ENCODE measurements at places on chromosomes 16 and 17. TPM values are rescaled to one million over a fixed set of nuclear protein-coding genes. Genes with fewer than 3 reads are reported as not detected.

- no peak overlapping the region for H3K27ac ChIP-seq
- H3K4me1 ChIP-seq: peaks cover 26% of the 10 kb centered on the region
- H3K4me3 ChIP-seq: no peak overlapping the region
Measured at GRCh38 chr17:17151055-17151454, 55.1 kb downstream of the PLD6 start.

Gene VPS35
- total RNA-seq: 89.0 TPM

GRCh38 chr17:40027614-40028012 is 12.4 kb downstream of the CSF3 start:
- no peaks in the 10 kb centered on the region for H3K27me3 ChIP-seq
- no peak for DNase-seq
- no peak overlapping the region for H3K4me3 ChIP-seq
- H3K36me3 ChIP-seq: peaks cover 44% of the 10 kb centered on the region
- no peak overlapping the region for H3K27ac ChIP-seq

- H3K36me3 ChIP-seq: peaks cover 67% of the 10 kb centered on the region
- H3K27ac ChIP-seq: no peak overlapping the region
- peaks cover 25% of the 10 kb centered on the region for H3K4me1 ChIP-seq
- H3K27me3 ChIP-seq: no peaks in the 10 kb centered on the region
- no peak for DNase-seq
- no peak overlapping the region for H3K4me3 ChIP-seq
Measured at GRCh38 chr17:78823282-78824046, 17.1 kb downstream of the USP36 start.

- no peak overlapping the region for H3K27ac ChIP-seq
- peak overlapping the region; percentile 53 for H3K4me3 ChIP-seq
- DNase-seq: no peak
- H3K27me3 ChIP-seq: peaks cover 34% of the 10 kb centered on the region
- peaks cover 36% of the 10 kb centered on the region for H3K4me1 ChIP-seq
Measured at GRCh38 chr16:3170440-3171180, 17.4 kb upstream of the OR1F1 start.

- DNase-seq: no peak
- H3K4me3 ChIP-seq: no peak overlapping the region
- peaks cover 12% of the 10 kb centered on the region for H3K36me3 ChIP-seq
- peaks cover 23% of the 10 kb centered on the region for H3K4me1 ChIP-seq
- H3K27ac ChIP-seq: no peak overlapping the region
Measured at GRCh38 chr17:75899353-75899752, 2.6 kb upstream of the TRIM65 start.

DNA sequence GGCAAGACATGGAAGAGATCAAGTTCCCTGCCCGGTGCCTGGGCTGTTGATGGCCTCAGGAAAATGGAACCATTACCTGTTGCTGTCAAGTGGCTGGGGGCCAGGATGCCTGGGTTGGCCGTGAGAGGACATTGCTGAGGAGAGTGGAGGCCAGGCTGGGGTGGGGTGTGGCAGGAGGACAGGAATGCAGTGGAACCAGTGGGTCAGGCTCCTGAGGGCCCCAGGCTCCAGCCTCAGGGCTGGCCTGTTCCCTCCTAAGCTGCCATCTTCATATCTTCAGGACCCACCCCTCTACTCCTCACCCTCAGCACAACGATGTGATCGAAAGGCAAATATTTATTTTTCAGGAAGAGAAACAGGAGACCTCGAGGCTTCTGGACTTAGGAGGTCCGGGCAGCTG is 8.5 kb upstream of the YPEL3 start:
- H3K27ac ChIP-seq: no peak overlapping the region
- H3K4me3 ChIP-seq: no peak overlapping the region
- no peak for DNase-seq
- no peaks in the 10 kb centered on the region for H3K36me3 ChIP-seq

DNA sequence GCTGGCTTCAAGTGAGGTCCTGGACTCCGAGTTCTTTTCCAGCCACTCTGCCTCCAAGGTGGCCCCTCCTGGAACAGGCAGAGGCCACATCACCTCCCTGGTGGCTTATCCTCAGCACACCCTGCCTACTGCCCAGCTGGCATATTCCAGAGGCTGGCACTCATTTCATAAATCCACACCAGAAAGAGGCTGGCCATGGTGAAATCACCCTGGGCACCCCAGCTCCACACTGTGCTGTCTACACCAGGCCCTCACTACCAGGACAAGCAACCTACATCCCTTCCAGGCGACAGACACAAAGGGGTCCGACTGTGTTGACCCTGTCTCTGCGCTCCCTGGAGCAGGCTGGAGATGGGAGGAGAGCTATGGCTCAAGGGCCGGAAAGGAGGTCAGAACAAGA is 100.2 kb downstream of the C16orf78 start:
- DNase-seq: no peak
- no peak overlapping the region for H3K27ac ChIP-seq
- H3K27me3 ChIP-seq: no peaks in the 10 kb centered on the region

DNA sequence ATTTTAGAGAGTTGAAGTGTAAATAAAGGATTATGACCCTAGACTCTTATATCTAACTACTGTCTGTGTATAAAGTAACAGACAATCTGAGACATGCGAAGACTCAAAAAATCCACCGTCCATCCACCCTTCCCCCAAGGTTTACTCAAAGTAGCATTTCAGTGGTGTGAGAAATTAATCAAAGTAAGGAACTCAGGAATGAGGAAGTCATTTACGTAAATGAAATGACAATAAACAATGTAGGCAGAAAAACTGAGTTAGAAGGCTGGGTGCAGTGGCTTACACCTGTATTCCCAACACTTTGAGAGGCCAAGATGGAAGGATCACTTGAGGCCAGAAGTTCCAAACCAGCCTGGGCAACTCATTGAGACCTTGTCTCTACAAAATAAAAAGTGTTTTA is 19.8 kb upstream of the NTN1 start:
- H3K27ac ChIP-seq: no peak overlapping the region
- no peak overlapping the region for H3K4me3 ChIP-seq
- no peaks in the 10 kb centered on the region for H3K36me3 ChIP-seq
- H3K27me3 ChIP-seq: peaks cover 21% of the 10 kb centered on the region

DNA sequence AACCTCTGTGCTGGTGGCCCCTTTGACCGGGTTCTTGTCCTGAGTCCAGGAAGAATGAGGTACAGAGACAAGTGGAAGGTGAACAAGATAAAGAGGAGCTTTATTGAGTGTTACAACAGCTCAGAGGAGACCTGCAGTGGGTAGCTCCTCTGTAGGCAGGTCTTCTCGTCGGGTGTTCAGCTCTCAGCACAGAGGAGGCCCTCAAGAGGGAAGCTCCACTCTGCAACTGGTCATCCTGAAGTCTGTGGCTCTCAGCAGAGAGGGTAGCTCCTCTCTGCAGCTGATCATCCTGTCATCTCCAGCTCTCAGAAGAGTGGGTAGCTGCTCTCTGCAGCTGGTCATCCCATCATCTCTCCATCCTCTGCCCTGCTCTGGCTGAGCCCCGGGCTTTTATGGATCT is 39.7 kb downstream of the SCPEP1 start:
- H3K27me3 ChIP-seq: no peaks in the 10 kb centered on the region
- no peak overlapping the region for H3K27ac ChIP-seq
- no peak for DNase-seq
- H3K4me1 ChIP-seq: no peaks in the 10 kb centered on the region
- H3K4me3 ChIP-seq: no peak overlapping the region

DNA sequence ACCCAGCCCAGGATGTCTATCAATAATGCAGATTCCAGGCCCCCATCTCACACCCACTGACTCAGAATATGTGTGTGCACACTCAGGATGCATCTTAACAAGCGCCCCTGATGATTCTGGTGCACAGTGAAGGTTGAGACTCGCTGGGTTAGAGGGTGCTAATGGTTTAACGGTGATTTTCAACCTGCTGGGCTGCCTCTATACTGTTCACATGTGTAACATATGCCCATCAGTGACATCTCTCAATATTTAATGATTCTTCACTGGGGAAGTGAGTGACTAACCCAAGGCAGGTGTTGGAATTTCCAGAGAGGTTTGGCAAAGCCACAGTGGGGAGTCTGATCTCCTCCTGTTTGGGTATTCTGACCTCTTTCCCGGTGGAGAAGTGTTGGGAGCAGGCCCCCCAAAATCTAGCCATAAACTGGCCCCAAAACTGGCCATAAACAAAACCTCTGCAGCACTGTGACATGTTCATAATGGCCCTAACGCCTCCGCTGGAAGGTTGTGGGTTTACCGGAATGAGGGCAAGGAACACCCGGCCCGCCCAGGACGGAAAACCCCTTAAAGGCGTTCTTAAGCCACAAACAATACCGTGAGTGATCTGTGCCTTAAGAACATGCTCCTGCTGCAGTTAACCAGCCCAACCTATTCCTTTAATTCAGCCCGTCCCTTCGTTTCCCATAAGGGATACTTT is 4.1 kb upstream of the DOC2B start:
- peak; percentile 56 for DNase-seq
- no peak overlapping the region for H3K4me3 ChIP-seq
- peaks cover 13% of the 10 kb centered on the region for H3K27me3 ChIP-seq

Gene TMED6
- total RNA-seq: 0.80 TPM

Gene CLEC3A
- not detected for total RNA-seq

- H3K27me3 ChIP-seq: no peaks in the 10 kb centered on the region
Measured at GRCh38 chr16:2174396-2175131, 19.0 kb downstream of the TRAF7 start.

DNA sequence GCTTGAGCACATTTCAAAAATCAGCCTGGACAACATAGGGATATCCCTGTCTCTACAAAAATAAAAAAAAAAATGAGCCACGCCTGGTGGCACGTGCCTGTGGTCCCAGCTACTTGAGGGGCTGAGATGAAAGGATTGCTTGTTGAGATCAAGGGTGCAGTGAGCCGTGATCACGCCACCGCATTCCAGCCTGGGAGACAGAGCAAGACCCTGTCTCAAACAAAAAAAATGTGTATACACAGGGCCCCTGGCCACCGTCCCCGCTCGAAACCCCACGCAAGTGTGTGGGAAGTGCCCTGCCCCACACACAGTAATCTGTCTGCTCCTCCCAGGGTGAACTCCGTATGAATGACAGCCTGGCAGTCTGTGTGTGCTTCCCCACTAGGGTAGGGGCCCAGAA is 93.0 kb upstream of the RPL38 start:
- H3K27me3 ChIP-seq: no peaks in the 10 kb centered on the region
- no peaks in the 10 kb centered on the region for H3K36me3 ChIP-seq
- DNase-seq: no peak
- H3K27ac ChIP-seq: no peak overlapping the region
- H3K4me3 ChIP-seq: no peak overlapping the region

DNA sequence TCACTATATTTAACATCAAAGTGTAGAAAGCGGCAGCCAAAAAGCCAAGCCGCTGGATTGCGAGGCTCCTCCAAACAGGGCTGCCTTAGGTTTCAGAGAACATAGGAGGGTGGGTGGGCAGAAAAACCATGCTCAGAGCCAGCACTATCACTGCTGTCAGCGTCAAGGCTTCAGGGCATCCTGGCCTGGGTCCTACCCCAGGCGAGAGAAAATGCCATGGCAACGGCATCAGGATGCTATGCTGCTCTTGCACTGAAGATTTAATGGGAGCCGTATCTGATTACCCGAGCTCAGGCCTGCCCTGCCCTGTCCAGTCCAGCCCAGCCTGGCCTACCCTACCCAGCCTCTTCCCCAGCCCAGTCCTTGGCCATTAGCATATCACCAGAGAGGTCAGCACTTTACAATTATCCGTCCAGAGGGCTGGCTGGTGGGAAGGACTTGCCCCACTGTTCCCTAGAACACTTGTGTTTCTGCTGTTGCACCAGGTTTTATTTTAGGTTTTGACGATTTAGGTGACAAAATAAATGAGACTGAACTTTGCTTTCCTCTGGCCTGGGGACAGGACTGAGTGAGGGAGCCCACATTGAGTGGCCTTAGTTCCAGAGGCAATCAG is 61.1 kb downstream of the TOM1L2 start:
- DNase-seq: no peak
- no peak overlapping the region for H3K27ac ChIP-seq
- H3K27me3 ChIP-seq: no peaks in the 10 kb centered on the region
- no peaks in the 10 kb centered on the region for H3K36me3 ChIP-seq

Gene SEZ6L2
- 0.15 TPM for total RNA-seq

- H3K4me1 ChIP-seq: peaks cover 35% of the 10 kb centered on the region
- no peaks in the 10 kb centered on the region for H3K27me3 ChIP-seq
- no peak overlapping the region for H3K4me3 ChIP-seq
- no peak overlapping the region for H3K27ac ChIP-seq
Measured at GRCh38 chr16:81719993-81720392, 59.1 kb upstream of the PLCG2 start.

DNA sequence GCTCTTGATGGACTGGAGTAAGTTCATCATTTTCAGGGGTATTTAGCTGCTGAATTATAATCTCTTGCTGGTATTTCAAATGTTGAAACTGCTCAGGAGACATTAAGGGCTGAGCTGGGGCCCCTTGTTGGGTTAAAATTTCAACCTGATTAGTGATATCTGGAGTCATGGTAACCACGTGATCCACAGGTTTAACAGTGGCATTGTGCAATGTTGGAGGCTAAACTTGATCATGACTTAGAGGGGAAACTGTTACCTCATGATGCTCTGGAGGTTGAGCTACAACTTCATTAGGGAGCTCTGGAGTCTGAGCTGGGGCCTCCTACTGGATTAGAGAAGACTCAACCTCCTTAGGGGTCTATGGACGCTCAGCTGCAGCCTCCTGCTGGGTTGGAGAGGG is 17.2 kb upstream of the MPP2 start:
- H3K27ac ChIP-seq: no peak overlapping the region
- DNase-seq: no peak
- H3K36me3 ChIP-seq: no peaks in the 10 kb centered on the region

- no peak overlapping the region for H3K4me3 ChIP-seq
- no peak for DNase-seq
- peaks cover 7% of the 10 kb centered on the region for H3K4me1 ChIP-seq
- no peak overlapping the region for H3K27ac ChIP-seq
- H3K27me3 ChIP-seq: no peaks in the 10 kb centered on the region
Measured at GRCh38 chr17:2933606-2934005, 129.8 kb downstream of the OR1D5 start.

- no peak for DNase-seq
- H3K27ac ChIP-seq: no peak overlapping the region
- no peak overlapping the region for H3K4me3 ChIP-seq
- no peaks in the 10 kb centered on the region for H3K27me3 ChIP-seq
- H3K36me3 ChIP-seq: no peaks in the 10 kb centered on the region
Measured at GRCh38 chr16:81939164-81940056, 71.9 kb downstream of the SDR42E1 start.

DNA sequence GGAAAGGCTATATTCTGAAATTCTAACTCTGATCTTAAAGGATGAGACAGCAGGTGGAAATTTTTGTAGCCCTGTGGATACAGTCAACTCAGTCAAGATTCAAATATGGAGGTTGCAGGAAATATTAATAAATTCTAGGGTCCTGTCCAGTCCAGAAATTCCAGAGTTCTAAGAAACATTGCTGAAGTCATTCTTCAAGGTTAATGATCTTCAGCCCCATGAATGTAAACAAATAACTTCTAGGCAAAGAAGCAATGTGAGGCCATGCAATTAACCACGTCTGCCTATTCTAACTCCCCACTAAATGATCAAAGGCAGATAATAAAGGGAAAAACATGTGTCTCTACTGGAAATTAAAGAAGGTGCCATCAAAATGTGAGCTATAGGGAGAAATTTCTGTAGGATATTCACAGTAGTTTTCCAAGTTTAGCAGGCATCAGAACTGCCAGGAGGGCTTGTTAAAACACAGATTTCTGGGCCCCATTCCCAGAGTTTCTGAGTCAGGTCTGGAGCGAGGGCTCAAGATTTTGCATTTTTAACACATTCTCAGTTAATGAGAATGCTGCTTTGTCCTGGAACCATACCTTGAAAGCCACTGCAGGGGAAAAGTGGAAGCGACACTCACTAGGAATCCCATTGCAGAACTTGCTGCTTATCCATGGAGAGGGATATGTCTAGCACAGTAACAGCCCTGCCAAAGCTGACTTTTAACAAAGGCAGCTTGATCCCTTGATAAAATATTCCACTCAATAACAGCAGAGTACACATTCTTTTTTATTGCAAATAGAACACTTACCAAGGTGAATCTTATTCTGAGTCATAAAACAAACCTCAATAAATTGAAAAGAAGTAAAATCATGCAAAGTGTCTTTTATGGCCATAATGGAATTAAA is 61.8 kb downstream of the DNAH3 start:
- no peaks in the 10 kb centered on the region for H3K4me1 ChIP-seq
- DNase-seq: no peak
- H3K4me3 ChIP-seq: no peak overlapping the region
- no peaks in the 10 kb centered on the region for H3K27me3 ChIP-seq
